HCEC 1CT (cell line): ENCODE measurements at places on chromosomes 11 and 22.

- peak; percentile 99 for DNase-seq
Observed at GRCh38 chr11:61602775-61603569, 22.1 kb upstream of the SYT7 start.

- peak; percentile 75 for DNase-seq
Observed at GRCh38 chr22:27718186-27719035, 83.1 kb downstream of the MN1 start.

DNA sequence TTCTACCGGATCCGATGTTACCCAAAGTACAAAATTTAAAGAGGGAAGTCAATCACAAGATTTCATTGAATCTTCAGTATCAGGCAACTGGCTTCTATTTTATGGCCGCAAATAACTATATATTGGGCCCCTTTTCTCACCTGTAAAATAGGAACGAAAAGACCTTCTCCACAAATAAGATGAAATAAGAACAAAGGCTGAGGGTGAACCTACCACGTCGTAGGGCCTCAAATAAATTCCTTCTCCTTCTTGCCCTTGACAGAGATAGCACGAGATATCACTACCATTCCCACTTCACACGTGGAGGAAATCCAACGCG is 794 bp upstream of the EMSY start:
- no peak for DNase-seq

DNA sequence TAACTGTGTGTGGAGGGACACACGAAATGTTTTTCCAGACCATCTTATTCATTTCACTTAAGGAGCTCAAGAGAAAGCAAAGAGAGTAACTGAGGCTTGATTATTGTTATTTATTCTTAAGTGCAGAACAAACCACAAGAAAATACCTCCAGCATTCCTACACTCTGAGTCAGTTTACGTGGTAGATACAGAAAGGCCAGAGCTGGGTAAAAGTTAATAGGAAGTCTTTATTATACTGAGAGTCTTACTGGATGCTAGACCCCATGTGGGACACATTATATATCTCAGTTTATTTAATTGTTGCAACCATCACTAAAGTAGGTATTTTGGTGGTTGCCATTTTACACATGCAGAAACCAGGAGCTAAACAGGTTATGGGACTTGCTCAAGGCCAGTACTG is 261.4 kb upstream of the POU2AF2 start:
- peak; percentile 69 for DNase-seq

DNA sequence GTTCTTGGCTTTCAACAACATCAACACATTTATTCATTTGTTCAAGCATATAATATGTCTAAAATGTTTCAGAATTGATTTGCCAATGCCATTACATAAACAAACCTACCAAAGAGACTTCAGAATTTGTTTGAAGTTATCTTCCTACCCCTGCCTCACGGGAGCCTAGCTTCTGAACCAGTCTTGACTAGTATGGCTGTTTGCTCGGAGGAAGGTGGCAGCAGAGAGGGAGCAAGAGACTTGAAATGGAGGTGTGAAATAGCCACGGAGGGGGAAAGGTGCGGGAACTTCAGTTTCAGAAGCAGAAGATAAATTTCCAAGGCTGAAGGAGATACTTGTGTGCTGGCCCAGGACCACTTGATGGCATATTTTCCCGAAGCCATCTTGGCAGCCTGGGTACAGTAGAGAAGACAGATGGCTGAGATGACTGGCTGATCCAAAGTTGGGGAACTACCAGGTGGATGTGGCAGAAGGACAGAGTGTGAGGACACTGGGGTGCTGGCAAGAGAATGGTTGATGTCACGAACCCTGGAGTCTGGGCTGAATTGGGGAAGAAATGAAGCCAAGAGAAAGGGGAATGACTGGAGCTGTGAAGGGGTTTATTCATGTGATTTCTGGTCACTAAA is 14.0 kb upstream of the MTCH2 start:
- no peak for DNase-seq

GRCh38 chr22:20494978-20495860 is at the start of gene KLHL22:
Gene KLHL22, minus strand, starts transcription at chr22:20495795. Its CDS starts 6,584 bp downstream, at chr22:20489211.
- peak; percentile 42 for DNase-seq

- no peak for DNase-seq
Observed at GRCh38 chr11:2752204-2752770, 52.5 kb upstream of the KCNQ1OT1 start.

DNA sequence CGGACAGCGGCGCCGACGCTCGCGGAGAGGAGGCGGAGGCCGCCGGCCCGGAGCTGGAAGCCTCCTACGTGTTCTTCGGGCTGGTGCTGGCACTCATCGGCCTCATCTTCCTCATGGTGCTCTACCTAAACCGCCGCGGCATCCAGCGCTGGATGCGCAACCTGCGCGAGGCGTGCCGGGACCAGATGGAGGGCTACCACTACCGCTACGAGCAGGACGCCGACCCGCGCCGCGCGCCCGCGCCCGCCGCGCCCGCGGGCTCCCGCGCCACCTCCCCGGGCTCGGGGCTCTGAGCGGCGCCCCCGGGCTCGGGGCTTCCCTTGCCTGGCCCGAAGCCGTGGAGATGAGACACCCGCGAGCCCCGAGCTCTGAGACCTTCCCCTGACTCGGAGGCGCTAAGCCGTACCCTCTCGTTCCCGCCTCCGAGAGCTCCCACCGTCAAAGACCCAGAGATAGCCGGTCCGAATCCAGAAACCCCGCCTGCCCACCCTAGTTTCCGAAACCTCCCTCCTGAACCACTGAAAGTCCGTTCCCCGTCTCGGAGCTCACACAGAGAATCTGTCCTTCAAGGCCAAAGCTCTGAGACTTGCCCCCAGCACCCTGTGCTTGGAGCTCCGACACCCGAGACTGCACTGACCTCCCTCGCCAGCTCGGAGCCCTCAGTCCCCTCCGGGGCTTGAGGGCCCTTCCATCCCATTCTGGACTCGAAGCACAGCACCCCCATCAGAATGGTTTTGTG is 1.5 kb downstream of the TPBGL start:
- no peak for DNase-seq

- peak; percentile 45 for DNase-seq
Observed at GRCh38 chr11:859394-860131, 16.9 kb downstream of the TSPAN4 start.

- no peak for DNase-seq
Observed at GRCh38 chr11:121999651-122000050, 116.4 kb downstream of the BLID start.

DNA sequence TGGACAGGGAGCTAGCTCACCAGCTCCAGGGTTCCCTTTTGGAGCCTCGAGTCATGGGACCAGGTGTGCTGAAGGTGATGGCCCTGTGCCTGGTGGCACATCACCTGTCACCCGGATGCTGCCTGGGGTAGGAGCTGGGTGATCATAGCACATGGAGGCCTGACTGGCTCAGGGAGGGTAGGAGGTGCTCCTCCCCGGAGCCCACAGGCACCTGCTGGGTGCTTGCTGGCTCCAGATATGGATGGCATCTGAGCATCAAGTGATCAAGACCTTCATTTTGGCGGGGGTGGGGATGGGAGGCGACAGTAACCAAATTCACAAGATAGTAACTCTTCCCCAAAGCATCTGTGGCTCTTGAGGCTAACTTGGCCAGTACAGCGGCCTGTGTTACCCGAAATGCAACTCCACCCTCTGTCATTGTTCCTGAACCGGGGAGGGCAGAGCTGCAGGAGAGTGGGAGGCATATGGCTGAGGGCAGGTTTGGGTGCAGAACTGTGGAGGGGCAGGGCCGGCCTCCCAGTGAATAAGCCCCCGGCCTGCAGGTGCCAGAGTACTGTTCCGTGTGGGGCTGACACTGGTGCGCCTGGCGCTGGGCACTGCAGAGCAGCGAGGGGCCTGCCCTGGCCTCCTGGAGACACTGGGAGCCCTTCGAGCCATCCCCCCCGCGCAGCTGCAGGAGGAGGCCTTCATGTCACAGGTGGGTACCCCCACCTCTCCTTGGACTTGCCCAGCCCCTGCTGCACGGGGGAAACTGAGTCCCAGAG is 4.7 kb downstream of the TBC1D10C start:
- DNase-seq = no peak

- peak; percentile 14 for DNase-seq
Observed at GRCh38 chr11:103877221-103877620, 159.2 kb upstream of the DDI1 start.

- DNase-seq = no peak
Observed at GRCh38 chr22:45284705-45285262, at the start of gene UPK3A. Gene UPK3A, plus strand, starts transcription at chr22:45284949. Its CDS starts 65 bp downstream, at chr22:45285014.

DNA sequence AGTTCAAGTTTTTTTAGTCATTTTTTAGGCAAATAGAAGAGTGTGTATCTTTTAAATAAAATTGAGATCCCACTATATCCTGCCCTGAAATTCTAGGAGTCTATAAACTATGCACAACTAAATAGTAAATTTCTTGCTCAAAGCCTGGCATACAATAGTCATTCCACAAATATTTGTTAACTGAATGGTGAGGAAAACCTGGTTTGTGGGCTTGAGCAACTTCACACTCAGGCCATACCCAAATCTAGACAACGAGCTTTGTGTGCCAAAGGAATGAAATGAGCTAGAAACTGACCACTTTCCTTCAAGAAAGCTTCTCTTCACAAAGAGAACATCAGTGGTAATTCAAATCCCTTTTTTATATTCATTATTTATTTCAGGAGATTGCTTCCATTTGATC is 39.6 kb upstream of the AMOTL1 start:
- peak; percentile 51 for DNase-seq

GRCh38 chr11:43392713-43393112 is 34.0 kb downstream of the TTC17 start:
- DNase-seq = no peak

GRCh38 chr22:49959782-49960158 is 802 bp upstream of the PIM3 start:
- DNase-seq = peak; percentile 25

GRCh38 chr11:118938491-118939403 is 13.0 kb upstream of the BCL9L start:
- peak; percentile 30 for DNase-seq
